Hematopoietic multipotent progenitor cell treated with erythropoietin and hydrocortisone succinate and interleukin-3 and kit ligand, for 6 days (in vitro differentiated cells): ENCODE measurements at places on chromosomes 7 and 10.

DNA sequence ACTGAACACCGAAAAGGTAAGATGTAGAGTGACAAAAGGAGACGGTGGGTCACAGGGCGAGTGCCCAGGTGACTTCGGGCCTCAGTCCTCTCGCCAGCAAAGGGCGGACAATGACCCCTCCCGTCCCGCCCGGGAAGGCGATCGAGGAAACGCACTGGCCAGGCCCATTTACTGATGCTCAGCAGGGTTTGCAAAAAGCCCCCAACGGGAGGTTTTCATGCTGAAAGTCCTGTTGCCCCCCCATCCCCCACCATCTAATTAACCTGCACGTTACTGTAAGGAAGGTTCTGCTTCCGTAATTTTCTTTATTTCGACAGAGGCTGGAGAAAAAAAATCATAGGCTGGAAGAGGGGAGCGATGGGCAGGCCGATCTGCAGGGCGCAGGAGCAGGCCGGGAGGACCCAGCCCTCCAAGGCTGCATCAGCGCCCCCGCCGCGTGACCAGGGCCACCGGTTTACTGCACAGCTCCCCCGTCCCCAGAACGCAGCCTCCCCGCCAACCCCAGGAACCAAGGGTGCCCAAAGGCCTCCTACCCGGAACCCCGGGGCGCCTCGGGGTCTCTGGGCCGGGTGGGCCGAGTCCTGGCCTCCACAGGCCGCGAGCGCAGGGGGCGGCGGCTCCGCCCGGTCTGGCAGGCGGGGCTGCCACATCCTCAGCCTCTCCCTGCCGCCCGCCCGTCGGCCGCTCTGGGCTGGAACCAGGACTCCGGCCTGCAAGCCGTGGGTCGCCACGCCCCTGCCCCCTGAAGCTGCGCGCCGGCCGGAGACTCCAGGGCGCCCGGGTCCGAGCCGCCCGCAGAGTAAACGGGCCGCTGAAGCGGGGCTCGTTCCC lies 613 bp downstream of the OAT start:
- DNase-seq: peak; percentile 62

DNA sequence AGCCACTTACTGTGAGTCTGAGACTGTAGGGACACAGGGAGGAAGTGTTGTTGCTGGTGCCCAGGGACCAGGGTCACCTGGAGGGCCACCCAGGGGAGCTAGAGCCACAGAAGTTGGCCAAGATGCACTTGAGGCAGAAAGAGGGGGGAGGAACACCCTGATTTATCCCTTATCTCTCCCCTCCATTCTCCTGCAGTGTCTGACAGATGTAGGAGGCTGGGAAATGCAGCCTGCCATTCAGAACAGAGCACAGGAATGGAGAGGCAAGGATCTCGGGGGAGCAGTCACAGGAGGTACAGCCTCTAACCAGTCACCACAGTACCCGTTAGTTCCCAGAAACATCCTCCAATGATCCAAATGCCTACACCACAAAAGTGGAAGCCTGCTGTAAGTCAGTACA lies 118.4 kb upstream of the SLC26A5 start:
- no peak for DNase-seq

- DNase-seq: no peak
These were observed 334.5 kb downstream of the SORCS1 start for GRCh38 chr10:106830006-106830405.

DNA sequence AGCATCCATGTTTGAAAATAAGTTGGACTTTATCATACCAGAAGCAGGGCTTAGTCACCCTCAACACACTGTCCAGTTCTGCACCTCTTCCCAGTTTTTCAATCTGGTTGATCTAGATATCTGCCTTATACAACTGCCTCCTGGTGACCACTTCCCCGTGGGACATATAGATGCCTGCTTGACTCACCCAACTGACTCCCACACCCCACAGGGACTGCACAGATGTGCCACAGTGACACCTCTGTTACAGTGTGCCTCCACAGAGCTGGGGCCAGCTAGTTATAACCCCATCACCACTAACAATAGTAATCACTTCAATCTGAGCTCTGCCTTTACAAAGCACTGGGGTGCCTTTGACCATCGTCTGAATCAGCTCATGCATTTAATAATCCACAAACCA lies 82.6 kb upstream of the AOAH start:
- peak; percentile 54 for DNase-seq

GRCh38 chr10:89007129-89007893 lies 16.7 kb downstream of the FAS start:
- DNase-seq: no peak

DNA sequence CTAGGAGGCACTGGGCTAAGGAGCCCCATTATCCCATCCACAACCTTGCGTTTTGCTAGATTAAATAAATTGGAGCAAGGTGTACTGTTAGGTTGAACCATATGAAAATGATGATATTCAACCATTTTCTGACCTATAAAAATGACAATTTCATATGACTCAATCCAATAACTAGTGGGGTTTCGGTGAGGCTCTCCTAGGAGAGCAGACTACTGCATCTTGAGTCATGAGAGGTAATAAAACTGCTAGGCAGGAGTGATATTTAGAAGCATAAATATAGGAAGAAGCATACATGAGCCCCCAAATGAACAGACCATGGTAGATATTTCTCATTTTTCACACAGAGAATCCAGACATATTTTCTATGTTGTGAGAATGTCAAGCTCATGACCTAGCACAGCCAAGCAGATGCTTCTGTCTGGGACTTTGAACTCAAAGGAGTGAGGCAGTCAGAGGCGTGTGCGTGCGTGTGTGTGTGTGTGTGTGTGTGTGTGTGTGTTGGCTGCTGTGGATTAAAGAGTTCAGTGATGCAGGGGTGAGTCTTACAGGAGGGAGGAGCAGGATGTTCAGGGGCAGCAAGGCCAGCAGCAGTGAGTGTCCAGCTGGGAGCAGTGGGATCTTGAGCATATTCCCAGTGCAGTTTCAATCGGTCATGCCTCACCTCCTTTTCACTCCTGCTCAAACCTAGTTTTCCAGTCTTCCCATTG lies 17.8 kb upstream of the WDR11 start:
- no peak for DNase-seq

- DNase-seq: no peak
These were observed 45.3 kb upstream of the PDLIM1 start for GRCh38 chr10:95335933-95336699.

GRCh38 chr7:82172881-82173280 lies 270.7 kb downstream of the CACNA2D1 start:
- no peak for DNase-seq

- DNase-seq: peak; percentile 84
These were observed at the start of gene ITGA8 for GRCh38 chr10:15719899-15720634. Gene ITGA8 (minus strand): TSS chr10:15719922. CDS start chr10:15719771, 151 bp downstream.
